Stimulated activated CD8-positive, alpha-beta memory T cell treated with anti-CD3 and anti-CD28 coated beads, Interleukin-4, amount 100 ng/mL, for 1 hour (primary cell): ENCODE measurements at places on chromosomes 16 and 17.

GRCh38 chr16:80122115-80122514 is 418.7 kb upstream of the DYNLRB2 start:
- no peak for DNase-seq

DNA sequence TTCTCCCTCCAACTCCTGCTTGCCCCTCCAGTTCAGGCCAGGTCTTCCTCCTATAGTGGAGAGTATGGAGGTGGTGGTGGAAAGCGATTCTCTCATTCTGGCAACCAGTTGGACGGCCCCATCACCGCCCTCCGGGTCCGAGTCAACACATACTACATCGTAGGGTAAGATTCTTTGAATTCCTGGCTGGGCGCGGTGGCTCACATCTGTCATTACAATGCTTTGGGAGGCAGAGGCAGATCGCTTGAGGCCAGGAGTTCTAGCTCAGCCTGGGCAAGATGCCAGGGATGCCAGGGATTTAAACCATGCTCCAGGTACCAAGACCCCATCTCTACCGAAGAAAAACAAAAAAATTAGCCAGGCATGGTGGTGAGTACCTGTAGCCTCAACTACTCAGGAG is 1.4 kb downstream of the ZG16 start:
- no peak for DNase-seq

GRCh38 chr17:35684055-35684802 is 47.2 kb upstream of the RASL10B start:
- DNase-seq = no peak

GRCh38 chr16:22948058-22948602 is 134.2 kb downstream of the HS3ST2 start:
- no peak for DNase-seq

GRCh38 chr16:3009568-3010390 is 2.9 kb upstream of the CLDN9 start:
- no peak for DNase-seq

DNA sequence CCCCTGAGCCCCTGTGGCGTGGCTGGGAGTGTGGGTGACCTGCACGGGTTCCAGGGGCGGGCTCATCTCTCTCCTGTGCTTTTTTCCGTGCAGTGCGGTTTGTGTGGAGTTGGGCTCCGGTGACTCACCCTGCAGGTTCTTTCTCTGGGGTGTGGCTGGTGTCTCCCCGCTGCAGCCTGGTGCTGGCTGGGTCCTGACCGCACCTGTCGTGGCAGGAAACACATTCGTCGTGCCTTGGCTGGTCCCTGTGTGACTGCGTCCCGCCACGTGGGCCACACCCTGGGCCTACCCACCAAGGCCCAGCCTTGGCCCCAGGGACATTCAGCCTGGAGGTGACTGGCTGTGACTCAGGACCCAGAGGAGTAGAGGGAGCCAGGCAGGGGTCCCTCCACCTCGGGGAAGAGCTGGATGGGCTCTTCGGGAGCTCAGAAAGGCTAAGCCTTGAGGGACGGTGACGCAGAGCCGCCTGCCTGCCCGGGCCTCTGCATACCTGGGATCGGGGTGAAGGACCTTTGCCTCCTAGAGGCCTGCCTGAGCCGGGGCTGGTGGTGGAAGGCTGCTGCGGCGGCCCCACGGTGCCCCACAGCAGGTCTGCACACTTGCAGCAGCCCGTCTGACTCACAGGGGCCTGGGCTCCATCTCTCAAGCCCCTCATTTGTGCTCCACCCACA is 7.8 kb downstream of the TRAF7 start:
- no peak for DNase-seq

DNA sequence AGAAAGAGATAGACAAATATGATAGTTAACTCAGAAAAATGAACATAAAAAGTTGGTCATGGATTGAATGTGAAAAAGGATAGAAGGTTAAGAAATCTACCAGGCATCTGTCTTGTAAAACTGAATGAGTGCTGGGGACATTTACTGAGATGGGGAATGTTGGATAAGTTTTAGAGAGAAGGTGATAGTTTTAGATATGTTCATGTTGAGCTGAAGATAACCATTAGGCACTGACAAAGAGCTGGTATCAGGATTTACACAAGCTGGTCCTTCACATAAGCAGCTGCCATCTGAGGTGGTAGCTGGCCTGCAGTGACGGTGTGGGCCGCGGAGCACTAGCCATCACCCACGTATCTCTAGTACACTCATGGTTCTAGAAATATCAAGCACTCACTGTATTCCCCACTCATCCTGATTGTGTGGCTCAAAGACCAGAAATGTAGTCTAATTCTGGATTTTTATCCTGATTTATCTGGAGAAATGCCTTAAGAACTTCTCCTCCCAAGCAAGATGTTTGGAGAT is 194.4 kb upstream of the KCNJ16 start:
- no peak for DNase-seq

GRCh38 chr17:18959071-18959844 is 7.3 kb downstream of the SLC5A10 start:
- DNase-seq = no peak

- DNase-seq = no peak
Measured at GRCh38 chr17:56424005-56424404, 169.5 kb upstream of the NOG start.

- DNase-seq = no peak
Measured at GRCh38 chr17:62898239-62898864, 67.7 kb upstream of the TANC2 start.

DNA sequence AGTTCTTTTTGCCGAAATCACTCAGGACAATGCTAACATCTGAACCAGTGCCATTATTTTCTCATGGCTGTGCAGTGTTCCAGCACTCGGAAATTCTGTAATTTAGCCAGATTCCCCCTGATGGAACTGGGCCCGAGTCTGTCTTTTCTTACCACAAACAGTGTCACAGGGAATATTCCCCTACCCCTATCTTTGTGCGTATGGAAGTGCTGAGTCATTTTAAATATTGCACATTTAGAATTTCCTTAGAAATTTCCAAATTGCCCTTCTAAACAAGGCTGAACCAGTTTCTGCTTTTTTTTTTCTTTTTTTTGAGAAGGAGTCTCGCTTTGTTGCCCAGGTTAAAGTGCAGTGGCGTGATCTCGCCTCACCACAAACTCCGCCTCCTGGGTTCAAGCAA is 88.0 kb upstream of the CREBBP start:
- no peak for DNase-seq
